ENCODE measurements at places on chromosomes 5 and 9.

GRCh38 chr9:68577774-68578591, 37.3 kb upstream of the TMEM252 start:
- no peak for DNase-seq

GRCh38 chr9:94801234-94801633, 74.7 kb downstream of the AOPEP start:
- no peak for DNase-seq

DNA sequence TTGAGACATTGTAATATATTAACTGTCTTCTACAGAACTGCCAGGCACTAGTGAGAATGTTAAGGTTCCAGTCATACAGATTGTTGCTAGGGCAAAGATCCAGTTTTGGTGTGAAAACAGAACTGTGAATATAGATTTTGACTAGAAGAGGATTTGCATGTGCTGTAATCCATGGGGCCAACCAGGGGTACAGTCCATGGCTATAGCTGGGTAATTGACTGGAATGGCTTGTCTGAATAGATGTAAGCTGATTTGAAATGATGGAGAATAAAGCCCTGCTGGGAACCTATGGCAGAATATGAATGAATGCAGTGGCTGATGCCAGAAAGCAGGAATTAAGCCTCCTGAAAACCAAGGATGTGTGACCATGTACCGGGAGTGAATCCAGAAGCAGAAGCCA, 748.5 kb upstream of the CDH10 start:
- no peak for DNase-seq

DNA sequence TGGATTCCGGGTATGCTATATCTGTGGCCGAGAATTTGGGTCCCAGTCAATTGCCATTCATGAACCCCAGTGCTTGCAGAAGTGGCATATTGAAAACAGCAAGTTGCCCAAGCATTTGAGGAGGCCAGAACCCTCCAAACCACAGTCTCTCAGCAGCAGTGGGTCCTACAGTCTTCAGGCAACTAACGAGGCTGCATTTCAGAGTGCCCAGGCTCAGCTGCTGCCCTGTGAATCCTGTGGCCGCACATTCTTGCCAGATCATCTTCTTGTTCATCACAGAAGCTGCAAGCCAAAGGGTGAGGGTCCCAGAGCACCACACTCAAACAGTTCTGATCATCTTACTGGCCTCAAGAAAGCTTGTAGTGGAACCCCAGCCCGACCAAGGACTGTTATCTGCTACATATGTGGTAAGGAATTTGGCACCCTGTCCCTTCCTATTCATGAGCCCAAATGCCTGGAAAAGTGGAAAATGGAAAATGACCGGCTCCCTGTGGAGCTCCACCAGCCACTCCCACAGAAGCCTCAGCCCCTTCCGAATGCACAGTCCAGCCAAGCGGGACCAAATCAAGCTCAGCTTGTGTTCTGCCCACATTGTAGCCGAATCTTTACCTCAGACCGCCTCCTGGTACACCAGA, 23.0 kb downstream of the ZNF474 start:
- no peak for DNase-seq

GRCh38 chr5:16679863-16680262, 63.1 kb upstream of the RETREG1 start:
- DNase-seq, result no peak

DNA sequence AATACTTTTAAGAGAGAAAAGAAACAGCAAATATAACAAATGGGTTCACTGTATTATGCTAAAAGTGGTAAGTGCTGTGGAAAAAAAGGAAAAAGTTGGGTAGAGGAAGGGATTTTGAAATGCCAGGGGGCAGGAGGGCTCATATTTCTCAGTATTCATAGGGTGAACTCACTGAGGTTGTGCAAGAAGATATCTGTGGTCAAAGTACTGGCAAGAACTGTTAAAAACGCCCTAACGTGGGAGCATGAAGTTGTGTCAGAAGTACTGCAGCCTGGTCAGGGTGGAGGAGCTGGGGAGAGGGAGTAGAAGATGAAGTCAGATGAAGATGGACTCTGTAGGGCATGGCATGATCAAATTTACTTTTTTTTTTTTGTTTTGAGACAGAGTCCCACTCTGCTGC, 31.2 kb upstream of the SLC28A3 start:
- no peak for DNase-seq

DNA sequence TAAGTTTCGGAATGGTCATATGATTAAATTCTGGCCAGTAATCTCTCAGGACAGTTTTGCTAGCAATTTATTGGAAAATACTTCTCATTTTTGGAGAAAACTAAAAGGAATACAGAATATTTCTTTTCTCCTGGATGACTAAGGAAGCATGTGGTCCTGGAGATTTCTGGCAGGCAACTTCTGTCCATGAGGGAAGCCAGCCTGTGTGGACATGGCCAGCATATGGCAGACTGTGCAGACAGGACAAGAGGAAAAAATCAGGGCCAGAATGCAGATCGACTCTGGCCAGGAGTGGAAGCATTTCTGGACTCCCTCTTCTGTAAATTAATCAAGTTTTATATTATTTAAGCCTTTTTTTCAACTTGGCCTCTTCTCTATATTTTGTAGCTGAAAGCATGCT, 100.4 kb upstream of the CDH18 start:
- DNase-seq, result no peak

DNA sequence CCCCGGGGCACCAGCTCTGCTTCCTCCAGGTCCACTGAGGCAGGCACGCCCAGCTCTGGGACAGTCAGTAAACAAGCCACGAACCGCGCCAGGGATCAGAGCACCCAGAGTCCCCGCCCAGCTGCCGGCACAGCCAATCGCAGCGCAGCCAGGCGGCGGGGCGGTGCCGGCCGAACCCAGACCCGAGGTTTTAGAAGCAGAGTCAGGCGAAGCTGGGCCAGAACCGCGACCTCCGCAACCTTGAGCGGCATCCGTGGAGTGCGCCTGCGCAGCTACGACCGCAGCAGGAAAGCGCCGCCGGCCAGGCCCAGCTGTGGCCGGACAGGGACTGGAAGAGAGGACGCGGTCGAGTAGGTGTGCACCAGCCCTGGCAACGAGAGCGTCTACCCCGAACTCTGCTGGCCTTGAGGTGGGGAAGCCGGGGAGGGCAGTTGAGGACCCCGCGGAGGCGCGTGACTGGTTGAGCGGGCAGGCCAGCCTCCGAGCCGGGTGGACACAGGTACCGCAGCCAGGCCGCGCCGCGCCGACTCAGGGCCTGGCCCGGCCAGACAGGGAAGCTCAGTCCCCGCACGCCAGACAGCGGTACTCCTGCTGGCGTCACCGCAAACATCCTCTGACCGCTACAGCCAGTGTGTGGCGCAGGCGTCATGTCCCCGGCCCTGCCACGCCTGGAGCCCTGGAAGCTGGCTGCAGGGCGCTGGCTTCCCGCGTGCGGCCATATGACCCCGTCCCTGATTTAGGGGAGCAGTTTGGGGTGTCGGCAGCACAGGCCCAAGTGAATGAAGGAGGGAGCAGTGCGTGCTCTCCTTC, at the start of gene CTSL:
CTSL (plus strand) TSS at position 220 of the 810 bp plus-strand sequence. CDS start 1,485 bp downstream, outside the sequence.
- peak; percentile 20 for DNase-seq

GRCh38 chr5:665956-666711, 27.0 kb downstream of the TPPP start:
- no peak for DNase-seq

GRCh38 chr5:35373249-35373648, 143.0 kb upstream of the PRLR start:
- DNase-seq, result no peak

DNA sequence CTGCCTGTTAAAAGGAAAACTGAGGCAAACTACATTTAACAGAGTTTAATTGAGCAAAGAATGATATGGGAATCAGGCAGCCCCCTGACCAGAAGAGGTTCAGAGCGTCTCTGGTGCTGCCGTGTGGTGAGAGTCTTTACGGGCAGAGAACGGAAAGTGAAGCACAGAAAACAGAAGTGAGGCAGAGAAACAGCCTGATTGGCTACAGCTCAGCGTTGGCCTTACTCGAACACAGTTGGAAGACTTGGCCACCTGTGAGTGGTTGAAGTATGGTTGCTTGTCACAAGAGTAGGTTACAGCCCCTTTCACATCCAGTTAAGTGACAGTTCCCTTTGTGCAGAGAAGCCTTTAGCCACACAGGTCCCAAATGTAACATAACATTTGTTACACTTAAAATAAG, 16.9 kb upstream of the FBP1 start:
- DNase-seq, result no peak

GRCh38 chr9:136059321-136059791, 35.7 kb downstream of the NACC2 start:
- DNase-seq, result no peak

DNA sequence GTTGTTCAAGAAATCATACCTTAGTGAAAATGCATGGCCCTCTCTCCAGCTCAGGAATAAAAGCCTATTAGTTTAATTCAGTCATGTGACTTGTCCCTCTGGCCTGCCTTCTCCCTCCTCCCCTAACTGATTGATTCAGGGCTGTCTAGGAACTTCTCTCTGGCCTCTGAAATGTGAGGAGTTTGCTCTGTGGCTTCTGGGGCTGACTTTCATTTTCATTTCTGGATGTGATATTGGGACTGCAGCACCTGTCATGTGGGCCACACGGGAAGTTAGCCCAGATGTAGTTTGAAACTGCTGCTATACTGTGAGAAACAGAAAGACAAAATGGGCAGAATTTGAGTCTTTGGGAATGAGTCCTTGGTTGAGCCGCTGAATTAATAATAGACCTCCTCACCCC, 44.8 kb downstream of the PARP8 start:
- DNase-seq, result peak; percentile 25

DNA sequence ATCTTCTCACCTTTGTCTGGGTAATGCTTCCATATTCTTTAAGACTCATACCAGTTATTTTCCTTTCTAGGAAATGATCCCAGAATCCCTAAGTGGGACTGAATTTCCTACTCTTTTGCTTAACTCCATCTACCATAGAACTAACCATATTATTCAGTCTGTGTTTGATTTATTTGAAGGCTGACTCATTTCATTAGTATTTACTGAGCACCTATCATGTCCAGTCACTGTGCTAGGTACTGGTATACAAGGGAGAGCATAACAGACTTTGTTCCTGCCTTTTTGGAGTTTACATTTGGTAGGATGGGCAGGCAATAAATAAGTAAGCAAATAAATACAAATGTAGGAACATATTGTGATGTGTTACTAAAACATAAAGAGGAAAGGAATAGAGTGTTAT, 4.3 kb downstream of the NPR2 start:
- DNase-seq, result no peak

- no peak for DNase-seq
Measured at GRCh38 chr5:140043508-140043872, 391 bp upstream of the NRG2 start.

- no peak for DNase-seq
Measured at GRCh38 chr5:173290477-173291131, 37.6 kb downstream of the STC2 start.

- DNase-seq, result no peak
Measured at GRCh38 chr5:22844155-22844554, 9.0 kb downstream of the CDH12 start.

GRCh38 chr5:102681403-102681983, 73.6 kb upstream of the PAM start:
- DNase-seq, result peak; percentile 49

DNA sequence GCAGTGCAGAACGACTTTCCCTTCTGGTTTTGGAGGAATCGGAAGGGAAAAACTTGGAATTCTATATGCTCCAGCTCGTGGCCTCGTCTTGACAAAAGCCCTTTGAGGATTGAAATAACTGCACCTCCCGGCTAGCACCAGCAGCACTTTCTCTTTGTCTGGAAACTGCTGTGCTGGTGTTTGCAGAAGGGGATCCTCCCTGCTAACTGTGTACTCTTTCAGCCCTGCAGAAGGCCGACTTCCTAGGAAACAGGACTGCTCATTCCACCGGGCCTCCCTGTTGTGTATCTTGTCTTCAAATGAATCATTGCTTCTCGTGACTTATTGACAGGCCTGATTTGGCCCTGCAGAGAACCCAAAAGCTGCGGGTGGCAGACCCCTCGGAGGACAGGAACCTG, 23.6 kb downstream of the STC2 start:
- DNase-seq, result no peak

DNA sequence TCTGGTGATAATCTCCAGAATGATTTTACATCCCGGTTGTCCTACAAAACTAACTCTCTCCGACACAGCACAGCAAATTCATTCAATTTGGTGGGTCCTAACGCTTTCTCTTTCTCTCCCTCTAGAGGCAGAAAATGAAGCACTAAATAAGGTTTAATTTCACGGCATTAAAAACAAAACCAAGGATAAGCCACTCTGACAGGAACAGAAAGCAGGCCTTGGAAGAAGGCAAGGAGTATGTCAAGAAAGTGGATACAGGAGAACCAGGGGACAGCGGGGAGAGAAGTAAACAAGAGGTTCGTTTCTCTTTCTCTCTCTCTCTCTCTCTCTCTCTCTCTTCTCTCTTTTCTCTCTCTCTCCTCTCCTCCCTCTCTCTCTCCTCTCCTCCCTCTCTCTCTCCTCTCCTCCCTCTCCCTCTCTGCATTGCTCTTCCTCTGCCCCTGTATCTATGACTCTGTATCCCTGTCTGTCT, 49.8 kb downstream of the EBF1 start:
- DNase-seq, result no peak

GRCh38 chr9:2679011-2679410, 38.3 kb upstream of the KCNV2 start:
- DNase-seq, result no peak

GRCh38 chr5:135179308-135179980, 145.4 kb upstream of the PITX1 start:
- no peak for DNase-seq

DNA sequence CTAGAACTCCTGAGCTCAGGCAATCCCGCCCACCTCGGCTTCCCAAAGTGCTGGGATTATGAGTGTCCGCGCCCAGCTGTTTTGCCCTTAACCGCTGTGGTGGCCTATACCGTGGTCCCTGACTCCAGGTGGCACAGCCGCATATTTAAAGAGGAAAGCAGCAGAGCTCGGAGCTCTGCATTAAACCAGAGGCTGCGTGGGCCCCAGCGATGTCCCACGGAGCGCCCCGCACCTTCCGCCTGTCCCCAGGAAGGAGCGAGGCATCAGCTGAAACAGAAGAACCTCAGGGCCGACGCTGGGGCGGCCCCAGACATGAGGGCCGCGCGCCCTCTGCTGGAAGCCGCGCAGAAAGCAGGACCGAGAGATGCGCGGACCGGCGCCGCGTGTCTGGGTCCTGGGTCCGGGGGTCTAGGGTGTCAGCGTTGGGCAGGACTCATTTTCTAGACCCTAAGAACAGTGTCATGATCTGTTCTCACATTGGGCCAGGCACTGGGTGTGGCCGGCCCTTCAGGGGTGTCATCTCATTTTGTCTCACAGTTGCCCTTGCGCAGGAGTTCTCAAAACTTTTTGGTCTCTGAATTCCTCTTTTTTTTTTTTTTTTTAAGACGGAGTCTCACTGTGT, 37.7 kb downstream of the LAMC3 start:
- peak; percentile 48 for DNase-seq

- DNase-seq, result no peak
Measured at GRCh38 chr5:149616727-149617285, 35.5 kb downstream of the ARHGEF37 start.

DNA sequence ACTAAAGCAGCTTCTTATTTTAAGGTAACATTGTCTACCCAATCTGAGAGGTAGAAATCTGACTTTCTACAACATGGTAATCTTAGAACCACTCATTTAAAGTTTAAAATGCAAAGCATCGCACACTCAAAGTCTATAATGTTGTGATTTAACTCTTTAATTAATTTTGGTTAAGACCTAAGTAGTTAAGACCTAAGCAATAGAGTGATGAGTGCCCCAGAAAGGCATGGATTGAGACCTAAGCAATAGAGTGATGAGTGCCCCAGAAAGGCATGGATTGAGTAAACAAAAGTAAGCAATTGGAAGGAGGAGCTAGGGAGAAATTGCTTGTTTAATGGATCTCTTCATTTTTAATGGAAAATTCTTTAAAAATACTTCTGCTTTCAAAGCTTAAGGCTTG, 86.8 kb downstream of the NLN start:
- DNase-seq, result no peak

- no peak for DNase-seq
Measured at GRCh38 chr5:18048449-18048848, 414.2 kb downstream of the TAF11L14 start.

- DNase-seq, result no peak
Measured at GRCh38 chr5:64575561-64575960, 69.7 kb downstream of the RGS7BP start.
